Mammary epithelial cell (primary cell): ENCODE measurements at places on chromosomes 6 and 20. TPM values are rescaled to one million over a fixed set of nuclear protein-coding genes. Genes with fewer than 3 reads are reported as not detected.

DNA sequence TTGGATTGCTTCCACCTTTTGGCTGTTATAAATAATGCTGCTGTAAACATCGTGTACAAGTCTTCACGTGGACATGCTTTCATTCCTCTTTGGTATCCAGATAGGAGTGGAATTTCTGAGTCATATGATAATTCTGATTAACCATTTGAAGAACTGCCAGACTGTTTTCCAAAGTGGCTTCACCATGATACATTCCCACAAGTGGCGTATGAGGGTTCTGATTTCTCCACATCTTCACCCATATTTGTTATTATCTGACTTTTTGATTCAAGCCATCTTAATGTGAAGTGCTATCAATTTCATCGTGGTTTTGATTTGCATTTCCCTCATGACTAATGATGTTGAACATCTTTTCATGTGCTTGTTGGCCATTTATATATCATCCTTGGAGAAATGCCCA, 2.9 kb upstream of the SNRPB start:
- DNase-seq = peak; percentile 32

PBOV1 gene
- not detected for polyA plus RNA-seq

- DNase-seq = no peak
Measured at GRCh38 chr20:57617079-57617795, 3.0 kb downstream of the ZBP1 start.

- DNase-seq = no peak
Measured at GRCh38 chr6:6612308-6612707, 23.8 kb downstream of the LY86 start.

CD83 gene
- 1.9 TPM for polyA plus RNA-seq

DNA sequence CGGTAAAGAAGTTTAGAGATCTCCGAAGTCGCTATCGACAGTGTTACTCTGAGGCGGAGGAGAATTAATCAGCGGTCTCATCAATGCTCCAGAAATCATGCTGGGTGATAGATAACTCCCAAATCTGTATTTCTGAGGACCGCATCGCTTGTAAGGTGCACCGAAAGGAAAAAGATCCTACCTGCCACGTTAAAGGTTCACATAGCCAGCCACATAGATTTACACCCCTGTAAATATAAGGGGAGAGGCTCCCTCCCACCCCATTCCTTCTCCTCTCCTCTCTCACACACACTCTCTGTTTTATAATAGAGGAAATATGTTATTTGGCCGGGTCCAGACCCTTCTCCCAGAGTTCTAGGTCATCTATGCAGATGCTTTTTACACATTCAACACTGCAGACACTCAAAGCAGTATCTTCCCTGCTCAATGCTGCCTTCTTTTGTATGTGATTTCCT, 620 bp upstream of the DEK start:
- DNase-seq = no peak

DNA sequence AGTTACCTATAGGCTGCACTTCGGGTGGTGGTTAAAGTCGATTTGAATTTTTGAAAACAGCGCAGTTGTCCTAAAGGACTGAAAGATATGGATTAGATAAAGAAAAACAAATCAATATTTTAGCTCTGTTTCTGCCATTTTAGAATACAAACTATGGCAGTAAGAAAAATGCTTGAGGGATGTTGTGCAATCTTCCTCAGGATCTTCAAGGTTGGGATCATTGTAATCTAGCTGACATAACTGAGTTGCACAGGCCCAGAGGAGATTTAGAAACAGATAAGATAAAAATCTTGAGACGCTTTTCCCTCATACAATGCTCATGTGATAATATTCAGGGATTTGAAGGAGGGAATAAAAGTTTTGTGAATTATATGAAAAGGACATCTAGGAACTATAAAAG, 926 bp downstream of the PEX3 start:
- DNase-seq = peak; percentile 17

DNA sequence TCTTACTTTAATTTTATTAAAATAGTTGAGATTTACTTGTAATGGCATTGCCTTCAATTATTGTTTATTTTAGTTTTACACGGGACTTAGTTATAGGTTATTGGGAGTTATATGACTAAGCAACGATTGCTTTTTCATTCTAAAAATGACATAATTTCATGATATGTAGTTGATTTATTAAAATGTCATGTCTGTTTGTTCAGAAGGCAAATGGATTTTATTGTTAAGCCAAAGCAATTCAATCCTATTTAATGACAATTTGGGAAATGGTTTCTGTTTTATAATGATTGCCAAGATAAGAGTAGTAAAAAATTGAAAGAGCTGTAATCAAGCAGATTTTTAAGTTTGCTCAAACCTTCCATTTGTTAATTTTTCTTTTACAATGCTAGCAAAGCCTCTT, 74.7 kb downstream of the PHACTR2 start:
- no peak for DNase-seq

GRCh38 chr6:106988664-106989063, 14.1 kb upstream of the CD24 start:
- no peak for DNase-seq

TMEM74B gene
- 0.67 TPM for polyA plus RNA-seq

DNA sequence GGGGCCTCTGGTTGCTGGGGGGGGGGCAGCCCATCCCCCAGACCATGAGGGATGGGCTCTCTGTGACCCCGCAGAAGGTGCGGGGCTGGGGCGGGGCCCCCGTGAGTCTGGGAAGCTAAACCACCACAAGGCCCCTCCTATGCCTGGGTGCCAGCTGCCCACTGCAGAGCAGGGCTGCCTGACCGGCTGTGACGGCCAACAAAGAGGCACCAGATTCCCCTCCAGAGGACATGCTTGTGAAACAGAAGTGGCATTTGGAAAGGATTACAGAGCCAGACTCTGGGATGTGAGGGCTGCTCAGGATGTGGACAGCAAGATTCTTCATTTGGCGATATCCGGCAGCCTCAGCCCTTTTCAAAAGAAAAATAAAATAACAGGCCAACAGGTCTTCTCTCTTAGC, 16.5 kb upstream of the NTSR1 start:
- DNase-seq = no peak

DNA sequence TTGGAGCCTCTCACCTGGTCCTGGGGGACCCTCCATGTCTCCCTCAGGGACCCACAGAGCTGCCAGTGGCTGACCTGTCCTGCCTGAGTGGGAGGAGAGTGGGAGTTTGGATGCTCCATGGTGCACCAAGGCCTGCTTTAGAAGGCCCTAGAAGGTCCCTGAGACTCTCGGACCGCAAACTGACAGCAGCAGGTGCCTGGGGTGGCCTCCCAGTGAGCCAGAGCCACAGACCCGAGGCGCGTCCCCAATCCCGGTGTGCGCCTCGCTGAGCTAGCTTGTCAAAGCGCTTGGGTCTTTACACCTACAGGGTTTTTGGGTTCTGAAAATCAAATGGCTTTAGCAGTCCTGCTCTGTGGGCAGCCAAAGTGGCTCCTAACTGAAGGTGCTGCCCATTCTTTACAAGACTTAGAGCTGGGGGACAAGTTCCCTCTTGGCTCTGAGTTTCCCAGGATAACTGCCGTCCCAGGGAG, 4.9 kb downstream of the MYT1 start:
- DNase-seq = no peak

REV3L gene
- 6.1 TPM for polyA plus RNA-seq

- no peak for DNase-seq
Measured at GRCh38 chr6:138909511-138909910, 78.5 kb downstream of the REPS1 start.

DNA sequence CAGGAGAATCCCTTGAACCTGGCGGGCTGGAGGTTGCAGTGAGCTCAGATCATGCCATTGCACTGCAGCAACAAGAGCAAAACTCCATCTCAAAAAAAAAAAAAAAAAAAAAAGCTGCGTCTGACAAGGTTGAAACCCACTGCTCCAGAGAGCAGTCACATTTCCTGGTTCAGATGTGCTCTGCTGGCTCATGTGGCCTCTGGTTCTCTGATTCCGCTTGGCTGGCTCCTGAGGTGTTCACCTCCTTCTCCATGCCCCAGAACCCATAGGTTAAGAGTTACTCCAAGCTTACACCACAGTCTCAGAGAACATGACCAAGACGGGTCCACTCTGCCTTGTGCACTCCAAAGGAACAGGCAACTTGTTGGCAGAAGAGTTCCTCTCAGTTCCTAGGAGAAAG, 8.8 kb upstream of the CNR1 start:
- no peak for DNase-seq

DNA sequence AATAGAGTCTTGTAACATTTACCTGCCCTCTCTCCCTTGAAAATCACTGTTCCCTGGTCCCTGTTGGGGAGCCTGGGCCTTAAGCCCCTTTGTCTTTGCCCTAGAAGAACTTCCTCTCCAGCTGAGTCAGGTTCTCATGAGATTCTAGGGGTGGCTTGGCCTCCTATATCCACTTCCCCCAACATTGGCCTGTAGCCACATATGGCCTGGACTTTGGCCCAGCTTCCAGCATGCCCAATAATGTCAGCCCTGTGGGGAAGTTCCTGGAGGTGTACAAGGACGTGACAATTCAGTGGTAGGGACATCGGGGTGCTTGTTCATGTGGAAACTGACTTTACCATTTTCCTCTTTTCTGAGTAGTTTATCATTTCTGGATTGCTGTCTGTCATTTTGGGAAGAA, 17.2 kb upstream of the MAS1L start:
- DNase-seq = no peak

DNA sequence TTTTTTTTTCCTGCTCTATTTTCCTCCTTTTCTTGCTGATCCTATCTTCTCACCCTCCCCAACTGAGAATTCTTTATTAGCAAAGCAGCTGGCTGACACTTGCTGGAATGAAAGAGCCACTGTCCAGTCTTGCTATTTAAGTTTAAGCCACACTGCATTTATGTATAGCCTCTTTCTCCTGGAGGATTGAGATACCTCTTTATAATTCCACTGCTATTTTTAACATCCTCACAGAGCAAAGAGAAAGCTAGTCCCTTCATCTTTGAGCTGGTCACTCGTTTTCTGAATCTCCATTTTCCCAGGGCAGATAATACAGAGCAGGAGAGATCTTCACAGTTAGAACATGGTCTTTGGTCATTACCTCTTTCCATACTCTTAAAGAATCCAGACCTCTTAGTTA, 36.0 kb upstream of the EEF1A1 start:
- no peak for DNase-seq
